ENCODE measurements at places on chromosomes 2 and 18.

DNA sequence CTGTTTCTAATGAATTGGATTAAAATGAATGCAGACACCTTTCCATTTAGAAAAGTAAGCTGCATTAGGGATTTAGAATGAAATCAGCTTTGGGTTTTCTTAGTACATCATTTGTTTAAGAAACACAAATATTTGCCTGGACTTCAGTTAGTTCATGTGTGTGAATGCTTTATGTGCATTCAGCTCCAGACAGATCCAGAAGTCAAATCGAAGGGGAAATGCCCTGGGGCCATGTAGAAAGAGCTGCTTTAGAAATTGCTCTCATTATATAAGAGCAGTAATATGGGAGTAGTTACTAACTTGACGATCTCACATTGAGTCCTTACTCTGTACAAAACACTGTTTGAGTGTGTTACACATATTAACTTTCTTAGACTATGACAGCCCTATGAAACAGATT lies 88.0 kb upstream of the TTC39C start:
- DNase-seq: no peak

GRCh38 chr18:49487711-49488310 lies 777 bp upstream of the C18orf32 start:
- no peak for DNase-seq

GRCh38 chr2:207483477-207483876 lies 46.3 kb upstream of the CREB1 start:
- DNase-seq: peak; percentile 27

DNA sequence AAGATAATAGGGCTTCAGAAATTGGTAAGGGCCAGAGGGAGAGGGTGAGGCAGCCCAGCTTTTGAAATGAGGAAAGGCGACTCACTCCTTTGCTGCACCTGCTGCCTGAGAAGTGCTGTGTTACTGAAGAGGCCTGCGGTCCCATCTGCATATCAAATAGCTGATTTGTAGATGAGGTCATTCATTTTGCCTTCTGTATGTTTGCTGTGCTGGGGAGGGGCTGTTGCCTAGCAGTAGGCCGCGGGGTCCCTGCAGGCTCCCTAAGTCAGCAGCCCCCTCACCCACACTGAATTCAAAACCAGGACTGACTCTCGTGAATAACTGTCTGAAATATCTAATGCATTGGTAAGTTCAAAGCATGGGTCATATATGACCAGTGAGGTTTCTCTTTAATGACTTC lies 377.2 kb downstream of the SOX11 start:
- no peak for DNase-seq

GRCh38 chr2:175048275-175048674 lies 43.1 kb upstream of the CHN1 start:
- DNase-seq: no peak

GRCh38 chr18:11669948-11670275 lies 19.2 kb upstream of the GNAL start:
- no peak for DNase-seq

Measured in fibroblast of skin of abdomen (primary cell).